Karpas-422 (cell line): ENCODE measurements at places on chromosomes 2 and 18. TPM values are rescaled to one million over a fixed set of nuclear protein-coding genes. Genes with fewer than 3 reads are reported as not detected.
A peak's percentile ranks its signal among the peaks of the same experiment; 100 is the strongest.

The CXCR1 gene
- total RNA-seq, result not detected in 2 replicates

The ANTXR1 gene
- not detected in 2 replicates for total RNA-seq

The CD226 gene
- 5.1 and 6.4 TPM in 2 replicates for total RNA-seq

GRCh38 chr2:141611176-141611571 lies 519.6 kb downstream of the LRP1B start:
- H3K4me1 ChIP-seq, result no peaks in the 10 kb centered on the region

GRCh38 chr18:28099237-28099636 lies 77.7 kb downstream of the CDH2 start:
- DNase-seq, result no peak
- H3K4me1 ChIP-seq, result no peaks in the 10 kb centered on the region
- H3K27me3 ChIP-seq, result no peaks in the 10 kb centered on the region
- H3K36me3 ChIP-seq, result no peaks in the 10 kb centered on the region

- no peak overlapping the region for H3K4me3 ChIP-seq
- peaks cover 18% of the 10 kb centered on the region; the same call in 1 of the 2 replicates for H3K4me1 ChIP-seq
- 0 out of 2 replicates have a peak, but pooled peaks cover 5% of the 10 kb centered on the region for H3K36me3 ChIP-seq
- H3K27ac ChIP-seq, result no peak overlapping the region
- DNase-seq, result peak; percentile 41
These were observed 14.5 kb downstream of the SLC39A10 start for GRCh38 chr2:195671563-195671962.

DNA sequence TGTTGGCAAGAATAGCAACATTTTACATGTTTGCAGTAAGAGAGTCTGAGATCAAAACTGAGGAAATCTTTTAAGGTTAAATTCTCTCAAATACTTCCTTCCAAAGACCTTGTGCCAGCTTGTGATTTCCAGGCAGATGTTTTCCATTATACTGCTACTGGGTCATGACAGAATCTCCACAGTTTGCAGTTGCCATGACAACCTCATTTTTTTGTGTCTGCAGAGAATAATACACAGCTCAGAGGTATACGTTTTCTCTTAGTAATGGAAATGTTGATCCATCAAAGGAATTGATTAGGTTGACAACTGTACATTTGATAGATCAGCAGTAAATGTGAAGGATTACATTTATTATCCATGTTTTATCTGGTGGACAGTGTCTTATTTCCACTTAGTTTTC lies 29.1 kb upstream of the CSRNP3 start:
- no peaks in the 10 kb centered on the region for H3K27me3 ChIP-seq
- DNase-seq, result no peak
- H3K27ac ChIP-seq, result no peak overlapping the region

The ADAM23 gene
- total RNA-seq, result not detected in 2 replicates

DNA sequence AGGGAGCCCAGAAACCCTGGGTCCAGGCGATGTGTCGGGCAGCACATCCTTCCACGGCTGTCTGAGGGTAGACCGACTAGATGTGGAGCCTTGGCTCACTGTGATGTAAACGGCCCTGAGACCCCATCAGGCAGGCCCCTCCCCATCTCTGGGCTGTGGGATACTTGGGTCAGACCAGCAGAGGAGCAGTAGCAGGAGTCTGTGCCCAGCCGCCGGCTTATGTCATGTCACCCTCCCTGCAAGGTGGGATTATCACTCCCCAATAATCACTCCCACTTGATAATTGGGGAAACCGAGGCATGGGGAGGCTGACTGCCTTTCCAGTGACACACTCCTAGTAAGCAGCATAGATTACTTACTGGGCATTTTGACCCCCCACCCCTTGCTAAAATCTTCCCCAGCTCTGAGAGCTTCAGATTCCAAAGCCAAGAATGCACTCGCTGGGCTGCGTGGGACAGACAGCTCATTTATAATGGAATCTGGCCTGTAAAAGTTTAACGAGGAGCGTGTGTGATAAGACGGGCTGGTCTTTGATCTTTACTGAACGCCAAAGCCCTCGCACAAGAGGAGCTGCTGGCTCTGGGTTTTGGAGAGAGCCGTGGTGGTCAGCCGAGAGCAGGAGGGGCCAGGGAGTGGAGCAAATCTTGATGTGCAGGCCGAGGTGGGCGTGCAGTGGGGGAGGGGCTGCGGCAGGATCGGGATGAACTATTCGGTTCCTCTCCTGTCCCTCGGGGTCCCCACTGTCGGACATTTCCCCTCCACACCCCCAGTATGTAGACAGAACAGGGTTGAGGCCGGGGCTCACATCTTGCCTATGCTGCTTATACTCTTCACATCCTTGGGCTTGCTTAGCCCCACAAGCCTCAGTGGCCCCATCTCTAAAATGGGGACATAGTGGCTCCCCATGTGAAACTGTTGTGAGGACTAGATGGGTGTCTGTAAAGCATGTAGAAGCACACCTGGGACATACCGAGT lies 200.0 kb downstream of the GLI2 start:
- DNase-seq, result no peak
- no peaks in the 10 kb centered on the region for H3K36me3 ChIP-seq
- no peaks in the 10 kb centered on the region for H3K4me1 ChIP-seq
- H3K27me3 ChIP-seq, result no peaks in the 10 kb centered on the region

GRCh38 chr2:191791953-191792560 lies 54.8 kb downstream of the CAVIN2 start:
- H3K4me3 ChIP-seq, result no peak overlapping the region
- H3K27me3 ChIP-seq, result no peaks in the 10 kb centered on the region
- no peak overlapping the region for H3K27ac ChIP-seq
- H3K36me3 ChIP-seq, result no peaks in the 10 kb centered on the region

- H3K27ac ChIP-seq, result no peak overlapping the region
- H3K4me3 ChIP-seq, result no peak overlapping the region
- H3K4me1 ChIP-seq, result no peaks in the 10 kb centered on the region
- no peaks in the 10 kb centered on the region for H3K27me3 ChIP-seq
These were observed 490.6 kb upstream of the HS6ST1 start for GRCh38 chr2:128809259-128809636.

GRCh38 chr2:157271590-157272203 lies 14.2 kb downstream of the GALNT5 start:
- H3K4me3 ChIP-seq, result no peak overlapping the region
- H3K27me3 ChIP-seq, result no peaks in the 10 kb centered on the region

- H3K4me1 ChIP-seq, result peaks cover 34% of the 10 kb centered on the region
- H3K4me3 ChIP-seq, result no peak overlapping the region
These were observed 161.0 kb upstream of the ZFP36L2 start for GRCh38 chr2:43387092-43388062.

The C2orf15 gene
- total RNA-seq, result 1.4 and 2.0 TPM in 2 replicates
